RWPE2 (cell line): ENCODE measurements at places on chromosomes 3 and 15.

GRCh38 chr3:109569135-109569846 is 231.9 kb upstream of the DPPA4 start:
- H3K27ac ChIP-seq = no peak overlapping the region
- H3K4me1 ChIP-seq = no peaks in the 10 kb centered on the region
- H3K36me3 ChIP-seq = no peaks in the 10 kb centered on the region
- no peak overlapping the region for H3K4me3 ChIP-seq
- no peaks in the 10 kb centered on the region for H3K27me3 ChIP-seq

- no peak overlapping the region for H3K4me3 ChIP-seq
- peaks cover 75% of the 10 kb centered on the region for H3K36me3 ChIP-seq
- no peaks in the 10 kb centered on the region for H3K27me3 ChIP-seq
- peak overlapping the region; percentile 96 for H3K27ac ChIP-seq
- no peak for DNase-seq
These were observed 71.1 kb downstream of the SENP2 start for GRCh38 chr3:185657211-185657610.

- no peak for DNase-seq
- no peak overlapping the region for H3K4me3 ChIP-seq
- H3K4me1 ChIP-seq = peaks cover 19% of the 10 kb centered on the region
- no peaks in the 10 kb centered on the region for H3K36me3 ChIP-seq
- H3K27ac ChIP-seq = peak overlapping the region; percentile 90
These were observed 378.1 kb downstream of the NSUN3 start for GRCh38 chr3:94440767-94441493.

DNA sequence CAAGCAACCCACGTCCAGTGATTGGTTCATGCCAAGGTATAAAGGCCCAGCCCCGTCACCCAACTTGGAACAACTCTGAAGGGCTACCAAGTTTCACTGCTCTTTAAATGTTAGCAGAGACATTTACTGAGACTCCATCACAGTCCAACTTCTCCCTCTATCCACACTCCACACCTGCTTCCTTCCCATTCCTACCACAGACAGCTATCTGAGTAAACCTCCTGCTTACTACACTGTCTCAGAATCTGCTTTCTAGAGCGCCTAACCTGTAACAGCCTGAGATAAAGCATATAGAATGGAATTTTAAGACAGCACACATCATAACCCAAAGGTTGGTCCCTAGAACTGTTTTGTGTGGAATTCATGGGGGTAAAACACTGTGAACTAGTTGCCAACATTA is 106.5 kb downstream of the THRB start:
- H3K36me3 ChIP-seq = no peaks in the 10 kb centered on the region
- H3K27ac ChIP-seq = peak overlapping the region; percentile 32
- H3K4me3 ChIP-seq = no peak overlapping the region
- peaks cover 30% of the 10 kb centered on the region for H3K4me1 ChIP-seq
- H3K27me3 ChIP-seq = no peaks in the 10 kb centered on the region
- DNase-seq = no peak

GRCh38 chr3:9088441-9089353 is 125.4 kb upstream of the RAD18 start:
- no peaks in the 10 kb centered on the region for H3K27me3 ChIP-seq
- no peaks in the 10 kb centered on the region for H3K36me3 ChIP-seq
- no peak overlapping the region for H3K4me3 ChIP-seq
- H3K27ac ChIP-seq = no peak overlapping the region
- no peak for DNase-seq

DNA sequence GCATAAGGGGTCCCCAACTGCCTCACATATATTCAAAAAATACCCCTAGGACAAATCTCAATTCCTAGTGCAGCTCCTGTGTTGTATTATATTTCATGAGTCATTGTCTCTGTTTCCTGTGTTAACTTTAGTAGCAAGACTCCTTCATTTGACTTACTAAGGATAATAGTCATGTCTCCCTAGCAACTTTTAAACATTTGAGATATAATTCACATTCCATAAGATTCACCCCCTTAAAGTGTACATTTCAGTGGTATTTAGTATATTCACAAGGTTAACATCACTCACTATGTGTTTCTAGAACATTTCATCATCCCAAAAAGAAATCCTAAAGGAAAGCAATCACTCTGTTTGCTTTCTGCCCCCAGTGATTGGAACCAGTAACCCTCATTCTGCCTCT is 121.3 kb upstream of the WNT7A start:
- peaks cover 16% of the 10 kb centered on the region for H3K4me1 ChIP-seq
- H3K27ac ChIP-seq = peak overlapping the region; percentile 81
- H3K36me3 ChIP-seq = no peaks in the 10 kb centered on the region
- no peak overlapping the region for H3K4me3 ChIP-seq

DNA sequence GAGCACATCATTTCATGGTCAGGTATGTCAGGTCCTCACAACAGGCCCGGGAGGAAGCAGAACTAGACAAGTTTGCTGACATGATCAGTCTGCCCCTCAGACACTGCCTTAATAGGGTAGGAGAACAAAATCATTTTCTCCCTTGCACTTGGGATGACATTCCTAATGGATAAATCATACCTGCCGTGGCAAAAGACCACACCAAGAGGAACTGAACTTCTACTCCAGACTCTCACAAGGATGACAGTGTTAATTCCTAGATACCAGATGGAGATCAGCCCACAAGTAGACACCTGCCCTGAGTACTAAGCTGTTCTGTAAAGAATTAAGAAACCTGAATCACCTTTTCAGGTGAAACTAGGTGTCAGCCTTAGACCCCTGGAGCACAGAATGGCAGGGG is 19.5 kb downstream of the SIAH2 start:
- DNase-seq = no peak
- peaks cover 25% of the 10 kb centered on the region for H3K4me1 ChIP-seq
- H3K4me3 ChIP-seq = no peak overlapping the region
- peaks cover 20% of the 10 kb centered on the region for H3K36me3 ChIP-seq
- H3K27me3 ChIP-seq = no peaks in the 10 kb centered on the region
- H3K27ac ChIP-seq = peak overlapping the region; percentile 78

DNA sequence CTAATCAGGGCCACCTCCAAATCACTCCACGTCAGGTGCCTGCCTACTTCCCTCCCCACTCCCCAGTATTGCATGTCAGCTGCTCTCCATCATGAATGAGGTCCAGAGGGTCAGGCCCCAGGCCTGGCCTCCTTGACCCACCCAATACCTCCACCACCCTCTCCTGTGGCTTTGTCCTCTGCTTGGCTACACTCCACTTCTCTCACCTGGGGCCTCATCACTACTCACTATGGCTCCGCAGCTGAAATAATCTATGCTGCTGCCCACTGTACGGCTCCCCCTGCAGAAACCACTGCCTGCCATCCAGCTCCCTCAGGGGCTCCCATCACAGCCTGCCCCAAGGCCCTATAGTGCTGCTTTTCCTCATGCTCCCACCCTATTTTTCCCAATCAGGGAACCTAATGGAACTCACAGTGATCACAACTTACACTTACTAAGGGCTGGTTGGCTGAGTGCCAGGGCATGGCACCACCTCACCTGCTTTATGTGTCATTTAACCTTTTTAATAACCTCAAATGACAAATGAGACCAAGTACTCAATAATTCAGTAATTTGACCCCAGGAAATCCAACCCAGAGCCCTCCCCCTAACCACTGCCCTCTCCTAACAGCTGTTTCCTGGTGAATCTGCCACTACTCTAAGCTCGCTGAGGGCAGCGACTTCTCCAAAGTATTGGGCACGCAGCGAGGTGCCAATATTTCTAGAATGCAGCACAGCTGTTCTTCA is 2.3 kb downstream of the GORASP1 start:
- no peaks in the 10 kb centered on the region for H3K27me3 ChIP-seq
- peaks cover 13% of the 10 kb centered on the region for H3K36me3 ChIP-seq
- H3K27ac ChIP-seq = peak overlapping the region; percentile 65
- no peak for DNase-seq
- peaks cover 14% of the 10 kb centered on the region for H3K4me1 ChIP-seq
- no peak overlapping the region for H3K4me3 ChIP-seq

GRCh38 chr3:100386437-100387074 is 14.3 kb downstream of the TOMM70 start:
- H3K27ac ChIP-seq = no peak overlapping the region
- H3K4me1 ChIP-seq = peaks cover 8% of the 10 kb centered on the region
- DNase-seq = no peak
- H3K4me3 ChIP-seq = no peak overlapping the region

- no peaks in the 10 kb centered on the region for H3K27me3 ChIP-seq
- DNase-seq = no peak
- peaks cover 12% of the 10 kb centered on the region for H3K4me1 ChIP-seq
- no peaks in the 10 kb centered on the region for H3K36me3 ChIP-seq
- H3K27ac ChIP-seq = peak overlapping the region; percentile 67
These were observed 18.8 kb upstream of the GOLGA8J start for GRCh38 chr15:30063835-30064546.

- no peaks in the 10 kb centered on the region for H3K27me3 ChIP-seq
- no peak for DNase-seq
- peaks cover 16% of the 10 kb centered on the region for H3K4me1 ChIP-seq
These were observed 93.0 kb upstream of the LPP start for GRCh38 chr3:188060840-188061544.

- no peak overlapping the region for H3K27ac ChIP-seq
- no peak overlapping the region for H3K4me3 ChIP-seq
- no peaks in the 10 kb centered on the region for H3K36me3 ChIP-seq
- H3K27me3 ChIP-seq = no peaks in the 10 kb centered on the region
- DNase-seq = no peak
These were observed 241.8 kb downstream of the ROBO2 start for GRCh38 chr3:77281721-77282120.

DNA sequence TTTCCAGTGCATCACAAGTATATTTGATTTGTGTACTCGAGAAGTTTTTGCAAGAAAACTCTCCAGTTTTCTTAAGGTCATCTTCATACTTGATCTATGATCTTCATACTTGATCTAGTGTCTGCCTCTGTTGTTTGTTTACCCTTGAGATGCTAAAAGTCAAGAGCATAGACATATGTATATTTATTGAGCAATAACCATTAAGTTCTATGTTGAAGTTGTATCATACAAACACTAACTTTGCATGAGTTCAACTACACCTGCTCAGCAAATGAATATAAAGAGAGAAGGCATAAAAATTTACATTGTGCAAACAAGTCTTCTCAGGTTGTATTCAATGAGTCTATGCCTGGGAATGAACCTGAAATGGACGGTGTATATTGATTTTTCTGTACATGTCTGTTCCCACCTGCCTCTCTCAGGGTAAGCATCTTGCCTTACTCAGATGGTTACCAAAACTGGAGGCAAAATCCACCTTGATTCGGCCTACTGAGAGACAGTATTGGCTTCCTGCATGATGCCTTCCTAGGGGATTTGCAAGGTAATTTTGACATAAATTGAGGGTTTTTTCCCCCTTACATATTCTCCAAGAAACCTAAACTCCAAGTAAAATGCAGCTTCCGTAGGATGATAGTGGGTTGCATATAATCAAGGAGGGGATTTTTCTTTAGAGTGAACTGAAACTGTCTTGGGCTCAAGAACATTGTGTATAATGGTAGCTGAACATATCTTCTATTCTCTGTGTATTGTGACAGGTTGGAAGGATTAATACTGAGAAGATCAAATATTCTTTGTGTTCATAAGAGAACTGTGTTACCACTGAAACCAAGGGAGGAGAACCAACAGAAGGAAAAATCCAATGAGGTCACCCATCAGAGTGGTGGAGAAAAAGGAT is 110.4 kb downstream of the FILIP1L start:
- H3K4me1 ChIP-seq = peaks cover 47% of the 10 kb centered on the region
- H3K27ac ChIP-seq = peak overlapping the region; percentile 94
- no peak for DNase-seq
- H3K4me3 ChIP-seq = no peak overlapping the region
- H3K27me3 ChIP-seq = no peaks in the 10 kb centered on the region
- no peaks in the 10 kb centered on the region for H3K36me3 ChIP-seq

DNA sequence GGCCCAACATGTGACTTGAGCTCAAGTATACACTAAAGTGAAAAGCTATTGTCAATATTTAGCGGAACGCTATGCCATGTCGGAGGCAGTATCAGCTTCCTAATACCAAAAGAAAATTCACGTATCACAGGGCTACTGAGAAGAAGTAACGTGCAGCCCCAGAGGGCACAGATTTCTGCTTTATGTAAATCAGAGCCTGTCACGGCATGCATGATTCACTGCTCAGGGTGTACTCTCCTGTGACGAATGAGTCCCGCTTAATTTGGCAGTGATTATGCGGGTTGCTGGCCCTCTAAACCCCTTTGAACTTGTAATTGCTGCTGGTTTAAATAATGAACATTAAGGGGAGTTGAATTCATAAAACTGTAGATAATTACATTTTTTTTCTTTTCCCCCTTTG is 85.3 kb downstream of the MEIS2 start:
- no peaks in the 10 kb centered on the region for H3K4me1 ChIP-seq
- H3K4me3 ChIP-seq = no peak overlapping the region
- H3K27me3 ChIP-seq = no peaks in the 10 kb centered on the region
- no peaks in the 10 kb centered on the region for H3K36me3 ChIP-seq
- H3K27ac ChIP-seq = no peak overlapping the region
- DNase-seq = no peak

DNA sequence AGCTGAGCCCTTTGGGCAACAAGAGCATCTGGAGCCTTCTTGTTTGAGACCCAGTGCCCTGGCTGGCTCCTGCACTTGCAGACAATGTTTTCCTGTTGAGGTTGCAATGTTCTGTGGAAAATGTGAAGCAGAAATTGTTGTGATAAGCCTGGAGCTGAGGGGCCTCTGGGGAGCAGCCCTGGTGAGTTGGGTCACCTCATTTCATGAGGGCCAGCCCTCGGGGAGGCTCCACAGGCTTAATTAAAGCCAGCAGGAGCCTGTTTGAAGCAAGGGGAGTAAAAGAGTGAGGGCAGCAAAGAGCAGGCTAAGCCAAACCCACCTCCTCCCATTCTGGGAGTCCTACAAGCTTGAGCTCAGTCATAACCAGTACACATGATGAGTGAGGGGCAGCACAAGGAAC is 154.3 kb downstream of the ALDH1A2 start:
- no peak for DNase-seq
- H3K4me1 ChIP-seq = no peaks in the 10 kb centered on the region
- no peaks in the 10 kb centered on the region for H3K36me3 ChIP-seq
- no peak overlapping the region for H3K4me3 ChIP-seq

DNA sequence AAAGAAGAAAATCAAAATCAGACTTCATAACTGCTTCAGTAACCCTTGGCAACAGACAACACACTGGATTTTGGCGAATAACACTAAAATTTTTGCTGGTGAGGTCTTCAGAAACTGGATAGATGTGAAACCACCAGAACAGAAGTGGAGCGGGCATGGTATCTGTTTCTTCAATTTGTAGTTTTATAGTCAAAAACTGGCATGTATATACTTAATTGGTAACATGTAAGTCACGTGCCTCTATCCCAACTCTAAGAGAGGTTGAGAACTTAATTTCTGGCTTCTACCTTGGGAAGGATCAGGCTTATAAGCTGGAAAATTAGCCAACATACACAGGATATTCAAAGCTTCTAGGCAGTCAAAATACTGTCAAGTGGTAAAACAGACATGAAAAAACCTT is 172.6 kb upstream of the CHL1 start:
- H3K27me3 ChIP-seq = no peaks in the 10 kb centered on the region
- no peak for DNase-seq
- no peaks in the 10 kb centered on the region for H3K4me1 ChIP-seq
- H3K27ac ChIP-seq = no peak overlapping the region

- no peak overlapping the region for H3K27ac ChIP-seq
- H3K27me3 ChIP-seq = no peaks in the 10 kb centered on the region
- H3K4me3 ChIP-seq = no peak overlapping the region
- no peaks in the 10 kb centered on the region for H3K36me3 ChIP-seq
- no peak for DNase-seq
These were observed 1013.6 kb downstream of the ROBO1 start for GRCh38 chr3:78754066-78754743.
